ENCODE measurements at places on chromosomes 16 and 17. TPM values are rescaled to one million over a fixed set of nuclear protein-coding genes. Genes with fewer than 3 reads are reported as not detected.

GRCh38 chr17:5800646-5801045, 216.3 kb upstream of the NLRP1 start:
- no peak for DNase-seq

Gene IGFALS
- total RNA-seq, result 0.39 TPM

Gene LHX1
- total RNA-seq, result 2.6 TPM

DNA sequence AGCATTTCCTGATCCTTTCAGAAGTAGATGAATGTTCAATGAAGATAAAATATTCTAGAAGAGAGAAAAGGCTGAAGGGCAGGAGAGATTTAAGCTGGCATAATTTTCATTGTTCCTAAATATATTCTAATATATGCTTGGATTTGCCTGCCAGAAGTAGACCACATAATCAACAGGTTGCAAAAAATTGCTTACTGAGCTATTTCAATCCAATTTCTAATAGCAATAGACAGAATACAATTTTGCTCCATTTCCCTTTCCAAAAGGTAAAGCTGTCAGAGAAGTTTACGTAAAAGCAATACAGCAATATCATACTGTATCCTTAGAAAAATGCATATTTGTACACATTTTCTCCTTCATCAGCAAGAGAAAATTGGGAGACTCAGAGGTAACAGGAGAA, 237.3 kb downstream of the PMP22 start:
- no peak for DNase-seq

DNA sequence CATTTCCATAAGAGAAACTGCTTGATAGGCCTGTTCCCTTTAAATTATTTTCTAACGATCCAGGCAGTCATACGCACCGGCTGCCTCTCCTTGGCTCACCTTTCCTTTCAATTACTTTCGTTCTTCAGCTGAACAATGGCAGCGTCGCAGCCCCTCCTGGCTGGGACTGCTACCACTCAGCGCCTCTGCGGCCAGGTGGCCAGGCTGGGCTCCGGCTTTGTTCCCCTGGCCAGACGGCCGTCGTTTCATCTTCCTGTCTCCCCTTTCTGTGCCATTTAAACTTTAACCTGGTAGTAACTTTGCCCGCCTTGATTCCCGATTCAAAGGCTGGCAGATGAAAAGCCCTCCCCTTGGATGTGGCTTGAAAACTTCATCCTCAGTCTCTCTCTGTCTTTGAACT, 79.0 kb downstream of the C16orf78 start:
- DNase-seq, result no peak

DNA sequence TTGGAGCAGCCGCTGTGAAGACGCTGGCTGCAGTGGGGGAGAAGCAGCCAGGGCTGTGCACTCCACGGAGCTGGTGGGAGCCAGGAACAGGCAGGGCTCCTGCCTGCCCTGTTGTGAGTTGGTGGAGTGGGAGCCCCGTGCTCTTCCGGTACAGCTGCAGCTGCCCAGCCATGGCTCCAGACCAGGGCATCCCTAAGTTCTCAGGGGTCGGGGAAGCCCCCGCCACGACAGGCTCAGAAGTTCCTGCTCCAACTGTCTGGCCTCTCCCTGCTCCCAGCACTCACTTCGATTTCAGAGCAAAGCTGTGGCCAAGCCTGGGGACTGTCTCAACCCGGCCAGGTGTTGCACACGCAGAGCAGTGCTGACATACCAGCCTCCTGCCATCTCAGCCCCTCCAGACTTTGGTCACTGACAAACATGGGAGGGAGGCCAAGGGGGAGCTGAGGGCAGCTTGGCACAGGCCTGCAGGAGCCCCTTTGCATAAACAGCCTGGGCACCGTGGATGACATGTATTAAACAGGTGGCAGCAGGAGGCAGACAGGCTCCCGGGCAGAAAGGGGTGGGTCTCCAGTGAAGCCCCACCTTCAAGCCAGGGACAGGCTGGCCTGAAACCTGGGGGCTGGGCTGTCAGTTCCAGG, 13.9 kb upstream of the KDM8 start:
- no peak for DNase-seq

GRCh38 chr16:78476615-78477014, 377.2 kb downstream of the WWOX start:
- no peak for DNase-seq

GRCh38 chr17:75590849-75591721, 3.5 kb downstream of the MYO15B start:
- DNase-seq, result no peak
